ENCODE measurements at places on chromosomes 4 and X.

- no peak overlapping the region for H3K4me3 ChIP-seq
- peaks cover 7% of the 10 kb centered on the region for H3K4me1 ChIP-seq
- peak; percentile 21 for DNase-seq
These were observed 438.3 kb downstream of the GPAT3 start for GRCh38 chr4:83974111-83974780.

- DNase-seq = peak; percentile 16
- H3K4me3 ChIP-seq = no peak overlapping the region
- no peak overlapping the region for H3K27ac ChIP-seq
- H3K36me3 ChIP-seq = no peaks in the 10 kb centered on the region
These were observed 17.9 kb downstream of the PDHA2 start for GRCh38 chr4:95857761-95858160.

DNA sequence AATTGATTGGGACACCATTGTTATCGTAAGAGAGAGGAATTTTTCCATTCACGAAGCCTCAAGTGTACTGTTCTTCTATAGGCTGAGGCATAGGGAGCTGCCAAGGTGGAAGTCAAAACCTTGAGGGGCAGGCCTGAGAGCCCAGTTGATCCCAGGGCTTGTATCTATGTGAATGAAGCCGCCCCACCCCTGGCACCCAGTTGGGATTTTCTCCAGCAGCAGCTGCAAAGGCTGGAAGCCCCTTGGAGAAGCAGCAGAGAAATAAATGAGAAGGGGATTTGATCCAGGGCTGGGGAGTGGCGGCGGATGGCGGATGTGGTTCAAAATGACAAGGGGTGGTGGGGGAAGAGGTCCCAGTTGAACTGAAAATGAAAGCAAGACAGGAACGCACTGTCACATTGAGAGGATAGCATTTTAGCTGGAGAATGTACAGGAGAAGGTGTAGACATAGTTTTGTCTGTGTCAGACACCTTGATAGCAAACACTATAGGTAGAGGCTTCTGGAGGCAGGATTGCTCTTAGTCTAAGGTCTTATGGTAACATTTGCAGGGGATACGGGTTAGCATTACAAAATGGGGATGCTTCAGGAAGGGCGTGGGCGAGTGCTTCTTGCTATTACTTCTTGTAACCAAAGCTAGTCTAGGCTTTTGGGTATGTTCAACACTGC is 32.6 kb downstream of the DOCK11 start:
- H3K36me3 ChIP-seq = no peaks in the 10 kb centered on the region
- H3K4me3 ChIP-seq = no peak overlapping the region
- peaks cover 6% of the 10 kb centered on the region for H3K4me1 ChIP-seq
- no peaks in the 10 kb centered on the region for H3K27me3 ChIP-seq

GRCh38 chrX:121958886-121959285 is 911.5 kb downstream of the GLUD2 start:
- H3K27ac ChIP-seq = no peak overlapping the region
- H3K4me1 ChIP-seq = no peaks in the 10 kb centered on the region
- H3K27me3 ChIP-seq = no peaks in the 10 kb centered on the region

GRCh38 chrX:41009850-41010846 is 75.1 kb upstream of the USP9X start:
- peak; percentile 96 for DNase-seq
- H3K4me1 ChIP-seq = peaks cover 26% of the 10 kb centered on the region
- H3K36me3 ChIP-seq = no peaks in the 10 kb centered on the region
- peak overlapping the region; percentile 74 for H3K27ac ChIP-seq
- peak overlapping the region; percentile 67 for H3K4me3 ChIP-seq

DNA sequence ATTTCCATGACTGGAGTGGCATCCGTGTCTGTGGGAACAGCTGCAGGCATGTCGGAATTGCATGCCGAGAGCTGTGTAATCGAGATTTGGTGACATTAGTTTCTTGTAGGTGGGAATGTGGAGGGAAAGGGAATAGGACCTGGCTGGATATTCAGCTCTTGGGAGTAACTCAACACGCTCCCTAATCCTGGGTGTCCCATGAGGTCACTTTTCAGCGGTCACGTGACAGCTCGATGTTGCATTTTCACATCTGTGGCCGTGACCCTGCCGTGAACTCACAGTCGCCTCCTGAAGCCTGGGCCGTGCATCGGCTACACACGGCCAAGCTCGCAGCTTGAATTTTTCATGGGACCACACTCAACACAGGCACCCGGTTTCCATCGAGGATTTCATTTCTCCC is 25.8 kb upstream of the PSAPL1 start:
- H3K4me3 ChIP-seq = no peak overlapping the region
- peaks cover 10% of the 10 kb centered on the region for H3K4me1 ChIP-seq
- no peaks in the 10 kb centered on the region for H3K27me3 ChIP-seq
- no peak overlapping the region for H3K27ac ChIP-seq
- no peaks in the 10 kb centered on the region for H3K36me3 ChIP-seq

DNA sequence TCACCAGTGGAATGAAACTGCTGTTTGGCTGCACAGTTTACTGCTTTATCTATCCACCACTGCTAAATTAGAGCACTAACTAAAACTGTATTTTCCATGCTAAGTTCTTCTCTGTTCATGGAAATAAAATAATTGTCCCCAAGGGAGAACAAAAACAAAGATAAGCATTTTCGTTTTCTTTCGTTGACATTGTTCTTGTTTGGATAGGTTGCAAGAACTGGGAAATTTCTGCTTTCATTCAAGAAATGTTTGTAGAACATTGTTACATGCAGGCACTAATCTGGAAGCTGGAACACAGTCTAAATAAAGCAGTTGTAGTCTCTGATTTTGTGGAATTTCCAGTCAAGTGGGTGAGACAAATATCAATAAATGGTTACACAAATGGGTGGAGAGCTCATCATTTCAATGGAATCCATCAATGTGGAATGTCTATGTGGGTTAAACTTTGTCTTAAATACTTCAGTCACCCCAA is 5.8 kb upstream of the CXCL8 start:
- no peak overlapping the region for H3K4me3 ChIP-seq
- H3K36me3 ChIP-seq = no peaks in the 10 kb centered on the region
- peaks cover 16% of the 10 kb centered on the region for H3K4me1 ChIP-seq
- H3K27me3 ChIP-seq = no peaks in the 10 kb centered on the region
- DNase-seq = no peak

GRCh38 chr4:85748654-85749053 is 273.7 kb downstream of the ARHGAP24 start:
- peak; percentile 11 for DNase-seq
- peaks cover 19% of the 10 kb centered on the region for H3K4me1 ChIP-seq
- no peak overlapping the region for H3K27ac ChIP-seq

DNA sequence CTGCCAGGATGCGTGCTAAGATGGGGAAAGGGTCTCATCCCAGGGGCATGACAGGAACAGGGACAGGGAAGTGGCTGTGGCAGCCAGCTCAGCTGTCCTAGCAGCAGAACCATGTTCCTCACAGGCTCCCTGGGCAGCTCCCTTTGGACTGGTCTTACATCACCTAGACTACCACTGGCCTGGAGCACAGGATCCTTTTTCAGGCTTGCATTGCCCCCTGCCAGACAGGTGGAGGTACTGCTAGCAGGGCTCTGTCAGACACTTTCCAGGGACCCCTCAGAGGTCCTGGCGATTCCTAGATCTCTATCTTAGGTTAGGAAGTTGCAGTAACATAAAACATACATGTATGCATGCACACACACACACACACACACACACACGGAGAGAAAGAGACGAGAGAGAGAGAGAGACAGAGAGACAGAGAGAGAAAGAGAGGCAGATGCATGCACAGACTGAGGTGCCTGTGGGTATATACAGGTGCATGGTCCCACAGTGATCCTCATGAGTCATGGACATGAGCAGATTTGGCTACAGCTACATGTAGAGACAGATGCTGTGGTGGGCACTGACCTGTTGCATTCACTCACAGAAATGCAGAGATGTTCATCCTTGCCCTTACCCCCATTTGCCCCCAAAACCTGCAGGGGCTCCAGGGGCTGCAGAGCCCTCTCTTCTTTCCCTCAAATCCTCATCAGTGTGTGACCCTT is 63.6 kb downstream of the STARD8 start:
- no peaks in the 10 kb centered on the region for H3K4me1 ChIP-seq
- H3K27me3 ChIP-seq = peaks cover 55% of the 10 kb centered on the region
- peak; percentile 59 for DNase-seq
- H3K4me3 ChIP-seq = no peak overlapping the region

DNA sequence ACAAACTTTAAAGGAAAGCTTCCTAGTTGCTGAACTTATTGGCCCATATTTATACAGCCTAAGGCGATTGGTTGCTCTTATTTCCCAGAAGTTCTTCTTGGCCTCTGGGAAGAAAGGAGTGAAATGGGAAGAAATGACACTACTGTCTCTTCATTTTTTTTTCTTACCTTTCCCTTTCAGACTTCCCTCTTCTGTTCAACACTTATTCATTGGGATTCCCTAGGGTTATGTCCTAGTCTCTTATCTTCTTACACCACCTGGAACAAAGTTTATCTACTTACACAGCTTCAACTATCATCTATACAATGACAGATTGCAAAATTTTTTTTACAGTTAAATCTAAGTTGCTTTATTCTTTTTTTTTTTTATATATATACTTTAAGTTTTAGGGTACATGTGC is 68.0 kb downstream of the SNX12 start:
- no peak overlapping the region for H3K27ac ChIP-seq
- H3K36me3 ChIP-seq = no peaks in the 10 kb centered on the region
- peaks cover 18% of the 10 kb centered on the region for H3K27me3 ChIP-seq
- no peak overlapping the region for H3K4me3 ChIP-seq
- DNase-seq = no peak
- H3K4me1 ChIP-seq = peaks cover 8% of the 10 kb centered on the region

GRCh38 chr4:101419336-101420135 is 72.2 kb upstream of the PPP3CA start:
- H3K4me3 ChIP-seq = no peak overlapping the region
- no peak overlapping the region for H3K27ac ChIP-seq

- no peak overlapping the region for H3K4me3 ChIP-seq
- peak; percentile 32 for DNase-seq
- H3K4me1 ChIP-seq = no peaks in the 10 kb centered on the region
- no peak overlapping the region for H3K27ac ChIP-seq
- no peaks in the 10 kb centered on the region for H3K36me3 ChIP-seq
These were observed 356.7 kb upstream of the DIPK2B start for GRCh38 chrX:45557387-45557786.

- H3K36me3 ChIP-seq = peaks cover 15% of the 10 kb centered on the region
- H3K4me1 ChIP-seq = no peaks in the 10 kb centered on the region
- H3K4me3 ChIP-seq = no peak overlapping the region
- no peak overlapping the region for H3K27ac ChIP-seq
- DNase-seq = no peak
These were observed 136.8 kb downstream of the TET2 start for GRCh38 chr4:105283501-105283900.

DNA sequence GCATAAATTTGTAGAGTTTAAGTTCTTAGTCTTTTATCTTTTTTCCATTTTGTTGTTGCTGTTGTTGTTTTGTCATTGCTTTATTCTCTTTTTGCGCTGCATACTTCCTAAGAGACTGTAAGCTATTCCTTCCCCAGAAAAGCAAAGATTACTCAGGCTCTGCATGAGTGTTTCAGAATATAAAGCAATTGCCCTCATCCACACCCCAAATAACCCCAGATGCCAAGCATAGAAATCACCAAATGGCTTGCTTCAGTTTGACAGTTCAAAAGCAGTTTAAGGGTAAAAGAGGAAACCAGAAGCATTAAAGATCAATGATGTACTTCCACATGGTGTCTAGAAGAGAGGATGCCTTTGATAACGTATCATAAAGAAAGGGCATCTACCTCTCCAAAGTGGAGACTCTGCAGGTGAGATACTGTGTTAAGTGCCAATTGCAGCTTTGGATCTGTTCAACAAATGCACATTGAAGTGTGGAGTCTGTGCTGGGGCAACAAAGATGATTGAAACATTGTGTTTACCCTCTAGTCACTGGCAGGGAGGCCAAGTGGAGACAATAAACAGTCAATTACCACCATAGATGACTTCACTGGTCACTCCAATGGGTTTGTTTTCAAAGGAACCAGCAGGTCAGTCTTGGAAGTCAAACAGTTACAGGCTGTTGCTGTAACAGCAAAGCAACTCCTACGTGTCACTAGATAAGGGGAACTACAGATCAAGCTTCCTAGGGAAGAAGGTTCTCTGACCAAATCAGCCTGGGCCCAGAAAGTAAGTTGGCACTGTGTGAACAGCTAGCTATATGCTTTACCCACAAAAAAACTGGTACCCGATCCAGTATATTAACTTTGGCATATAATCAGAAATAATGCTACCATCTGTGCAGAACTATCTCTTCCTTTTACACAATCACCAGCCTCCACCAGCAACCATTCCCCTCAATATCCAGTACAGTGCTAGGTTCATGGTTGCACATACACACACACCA is 40.6 kb upstream of the IL21 start:
- H3K27me3 ChIP-seq = no peaks in the 10 kb centered on the region
- H3K27ac ChIP-seq = no peak overlapping the region
- no peaks in the 10 kb centered on the region for H3K36me3 ChIP-seq
- H3K4me3 ChIP-seq = no peak overlapping the region
- no peak for DNase-seq

DNA sequence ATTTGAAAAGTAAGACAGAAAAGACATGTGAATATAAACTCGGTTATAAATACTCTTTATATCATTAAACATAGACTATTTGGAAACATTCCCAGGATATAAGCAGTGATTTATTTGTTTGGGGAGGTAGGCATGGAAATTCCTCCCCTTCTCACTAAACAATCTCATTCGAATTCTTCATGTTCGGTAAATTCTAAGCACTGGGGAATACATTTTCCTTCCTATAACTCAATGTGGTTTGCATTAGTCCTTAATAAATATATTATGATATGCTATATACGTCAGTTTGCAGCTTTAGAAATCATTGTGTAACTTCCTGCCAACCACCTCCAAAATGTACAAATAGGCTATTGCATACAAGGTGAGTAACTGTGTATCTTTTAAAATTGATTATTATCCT is 99.6 kb downstream of the UGT8 start:
- H3K27me3 ChIP-seq = peaks cover 40% of the 10 kb centered on the region
- no peak overlapping the region for H3K4me3 ChIP-seq
- no peak for DNase-seq
- no peak overlapping the region for H3K27ac ChIP-seq

- H3K4me1 ChIP-seq = peaks cover 8% of the 10 kb centered on the region
- no peaks in the 10 kb centered on the region for H3K27me3 ChIP-seq
- H3K27ac ChIP-seq = no peak overlapping the region
- no peak for DNase-seq
- no peak overlapping the region for H3K4me3 ChIP-seq
- no peaks in the 10 kb centered on the region for H3K36me3 ChIP-seq
These were observed 210.6 kb downstream of the LDB2 start for GRCh38 chr4:16687845-16688244.

GRCh38 chr4:147336252-147336651 is 144.6 kb upstream of the EDNRA start:
- H3K4me1 ChIP-seq = peaks cover 15% of the 10 kb centered on the region
- no peak for DNase-seq
- no peaks in the 10 kb centered on the region for H3K36me3 ChIP-seq
- H3K27me3 ChIP-seq = no peaks in the 10 kb centered on the region
- H3K4me3 ChIP-seq = no peak overlapping the region
- H3K27ac ChIP-seq = peak overlapping the region; percentile 74

GRCh38 chr4:74117024-74117534 is 18.1 kb upstream of the CXCL2 start:
- peaks cover 44% of the 10 kb centered on the region for H3K4me1 ChIP-seq
- no peaks in the 10 kb centered on the region for H3K27me3 ChIP-seq
- H3K4me3 ChIP-seq = peak overlapping the region; percentile 88
- peak overlapping the region; percentile 99 for H3K27ac ChIP-seq
- peaks cover 37% of the 10 kb centered on the region for H3K36me3 ChIP-seq
